ENCODE measurements at places on chromosomes 6 and 20.

- no peak for DNase-seq
Observed at GRCh38 chr20:49657118-49657901, 56.4 kb downstream of the B4GALT5 start.

GRCh38 chr20:15544742-15545141 lies 1028.5 kb downstream of the KIF16B start:
- DNase-seq = no peak

- DNase-seq = no peak
Observed at GRCh38 chr6:148351309-148351708, 8.7 kb downstream of the SASH1 start.

- no peak for DNase-seq
Observed at GRCh38 chr6:142226731-142227130, 75.1 kb upstream of the ADGRG6 start.

DNA sequence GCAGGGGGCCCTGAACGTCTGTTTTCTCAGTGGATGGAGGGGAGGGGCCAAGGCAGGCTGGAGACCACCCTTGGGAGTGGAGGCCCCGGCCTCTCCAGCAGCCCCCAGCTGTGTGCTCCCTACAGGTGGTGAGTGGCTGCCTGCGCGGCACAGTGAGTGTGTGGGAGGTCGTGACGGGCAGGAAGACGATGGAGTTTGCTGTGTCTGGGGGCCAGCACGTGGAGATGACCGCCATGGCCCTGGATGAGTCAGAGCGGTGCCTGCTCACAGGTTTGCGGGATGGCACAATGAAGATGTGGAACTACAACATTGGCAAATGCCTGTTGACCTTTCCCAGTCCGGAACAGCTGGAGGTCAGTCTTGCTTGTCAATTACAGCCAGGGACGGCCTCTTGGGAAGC lies 52.6 kb downstream of the EFCAB8 start:
- no peak for DNase-seq

DNA sequence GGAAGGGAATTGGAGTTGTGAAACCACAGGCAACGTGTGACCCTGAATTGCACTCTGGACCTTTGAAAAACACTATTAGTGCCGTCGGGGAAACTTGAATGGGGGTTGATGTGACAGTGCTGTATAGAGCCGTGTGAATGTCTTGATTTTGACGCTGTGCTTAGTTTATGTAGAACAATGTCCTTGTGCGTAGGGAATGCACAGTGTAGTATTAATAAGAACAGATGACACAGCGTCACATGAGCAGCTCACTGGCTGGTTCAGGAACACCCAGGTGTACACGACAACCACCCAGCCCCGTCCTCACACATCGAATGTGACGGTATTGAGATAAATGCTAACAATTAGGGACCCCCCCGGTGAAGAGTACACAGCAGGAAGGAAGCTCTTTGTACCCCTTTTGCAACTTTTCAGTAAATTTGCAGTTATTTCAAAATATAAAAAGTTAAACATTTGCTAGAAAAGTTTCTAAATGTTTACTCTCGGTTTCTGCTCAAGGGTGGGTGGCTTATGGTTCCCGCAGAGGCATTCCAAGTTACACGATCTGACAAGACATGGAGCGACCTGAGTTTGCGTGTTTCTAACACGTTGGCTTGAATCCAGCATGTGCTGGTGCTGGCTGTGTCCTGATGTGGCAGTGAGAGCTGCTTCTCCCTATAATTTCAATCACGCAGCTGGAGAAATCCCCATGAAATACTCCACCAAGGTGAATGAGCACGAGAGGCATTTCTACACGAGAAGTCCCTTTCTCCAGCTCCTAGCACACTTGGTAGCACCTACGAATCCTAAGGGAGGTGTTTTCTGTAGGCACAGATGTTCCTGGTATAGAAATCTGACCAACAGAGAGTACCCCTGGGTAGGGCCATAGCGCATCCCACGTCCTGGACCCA lies 208.0 kb upstream of the EXOC2 start:
- no peak for DNase-seq

DNA sequence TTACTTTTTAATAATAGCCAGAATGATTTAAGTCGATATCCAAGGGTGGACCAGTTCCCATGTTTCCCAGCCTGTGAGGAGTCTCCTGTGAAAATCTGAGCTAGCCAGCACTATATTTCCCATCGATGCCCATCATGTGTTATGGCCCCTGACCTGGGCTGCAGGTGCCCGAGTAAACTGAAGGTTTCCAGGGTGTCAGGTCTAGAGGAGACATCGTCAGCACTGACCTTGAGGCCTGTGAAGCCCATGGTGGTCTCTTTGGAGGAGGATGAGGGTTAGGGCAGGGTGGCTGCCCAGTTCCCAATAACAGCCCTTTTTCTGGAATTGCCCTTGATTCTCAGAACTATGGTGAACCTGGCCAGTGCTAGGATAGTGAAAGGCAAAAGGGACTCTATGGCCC lies 63.0 kb upstream of the TOP1 start:
- DNase-seq = no peak

DNA sequence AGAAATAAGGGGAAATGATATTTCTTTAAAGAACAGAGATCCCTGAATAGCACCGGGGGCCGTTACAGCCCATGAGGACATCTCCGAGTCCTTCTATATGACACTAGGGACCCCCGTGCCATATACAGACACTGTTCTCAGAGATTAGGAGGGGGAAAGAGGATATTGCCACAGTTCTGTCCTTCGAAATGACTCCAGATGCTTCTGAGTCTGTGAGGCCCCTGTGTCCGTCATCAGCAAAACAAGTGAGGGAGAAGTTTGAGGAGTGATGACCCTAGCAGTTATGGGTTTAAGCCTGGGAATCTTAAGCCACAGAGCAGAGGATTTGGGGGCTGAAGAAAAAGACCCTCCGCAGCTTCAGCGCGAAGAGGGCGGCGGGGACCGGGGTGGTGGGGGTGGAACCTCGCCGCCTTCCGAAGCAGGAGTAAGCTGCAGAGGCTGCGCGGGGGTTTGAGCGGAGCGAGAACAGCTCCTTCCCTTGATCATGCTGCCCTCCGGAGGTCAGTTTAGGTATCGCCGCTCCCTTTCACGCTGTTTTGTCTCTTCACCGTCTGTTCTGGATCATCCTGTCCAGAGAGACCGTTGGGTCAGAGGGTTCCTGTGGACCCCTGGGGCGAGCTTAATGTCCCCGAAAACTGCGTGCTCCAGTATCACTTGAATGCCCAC lies 23.6 kb downstream of the VPS52 start:
- DNase-seq = peak; percentile 79

GRCh38 chr20:23954008-23954745 lies 34.4 kb downstream of the GGTLC1 start:
- DNase-seq = no peak

GRCh38 chr6:140355476-140355875 lies 981.0 kb upstream of the CITED2 start:
- no peak for DNase-seq

DNA sequence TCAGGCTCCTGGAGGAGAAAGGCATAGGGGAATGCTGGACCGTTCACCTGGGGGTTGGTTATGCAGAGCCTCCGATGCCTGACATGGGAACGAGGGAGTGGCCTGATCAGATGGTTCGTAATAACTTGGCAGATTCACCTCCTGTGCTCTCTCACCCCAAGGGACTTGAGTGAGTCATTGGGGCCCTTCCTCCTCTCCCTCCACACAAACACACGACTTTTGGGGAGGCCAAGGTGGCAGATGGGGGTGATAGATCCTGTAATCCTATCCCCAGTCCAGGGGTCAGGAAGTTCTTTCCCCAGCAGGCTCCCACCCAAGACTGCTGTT lies 45.6 kb upstream of the ARFGEF2 start:
- no peak for DNase-seq

DNA sequence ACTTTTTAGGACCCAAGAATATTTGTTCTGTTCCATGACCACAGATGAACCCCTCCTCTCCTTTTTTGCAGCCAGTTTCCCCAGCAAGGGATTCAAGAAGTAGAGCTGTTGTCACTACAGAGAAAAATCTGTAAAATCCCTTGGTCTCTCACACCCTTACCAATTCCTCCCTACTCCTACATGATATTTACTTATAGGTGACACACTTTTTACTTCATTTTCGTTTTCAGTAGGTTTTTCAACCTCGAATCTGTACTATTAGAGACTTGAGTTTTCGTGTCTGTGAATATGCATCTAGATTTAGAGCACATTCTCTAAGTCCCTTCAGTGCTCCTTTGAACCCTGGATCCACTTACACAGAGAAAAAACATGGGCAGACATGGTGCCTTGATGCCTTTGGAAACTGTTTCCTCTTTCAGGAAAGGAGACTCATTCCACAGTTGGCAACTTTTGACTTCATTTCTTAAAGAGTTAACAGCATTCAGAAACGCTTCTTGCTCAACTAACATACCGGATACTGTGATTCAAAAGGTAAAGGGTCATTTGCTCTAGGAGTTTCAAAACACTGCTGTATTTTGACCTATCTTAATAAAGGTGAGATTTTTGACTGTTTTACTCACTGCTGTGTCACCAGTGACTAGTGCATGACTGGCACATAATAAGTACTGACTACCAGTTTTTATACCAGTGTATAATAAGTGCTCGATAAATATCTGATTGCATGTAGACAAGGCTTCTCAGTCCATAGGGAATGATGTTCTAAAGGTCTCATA lies 50.6 kb downstream of the LAMA4 start:
- no peak for DNase-seq

DNA sequence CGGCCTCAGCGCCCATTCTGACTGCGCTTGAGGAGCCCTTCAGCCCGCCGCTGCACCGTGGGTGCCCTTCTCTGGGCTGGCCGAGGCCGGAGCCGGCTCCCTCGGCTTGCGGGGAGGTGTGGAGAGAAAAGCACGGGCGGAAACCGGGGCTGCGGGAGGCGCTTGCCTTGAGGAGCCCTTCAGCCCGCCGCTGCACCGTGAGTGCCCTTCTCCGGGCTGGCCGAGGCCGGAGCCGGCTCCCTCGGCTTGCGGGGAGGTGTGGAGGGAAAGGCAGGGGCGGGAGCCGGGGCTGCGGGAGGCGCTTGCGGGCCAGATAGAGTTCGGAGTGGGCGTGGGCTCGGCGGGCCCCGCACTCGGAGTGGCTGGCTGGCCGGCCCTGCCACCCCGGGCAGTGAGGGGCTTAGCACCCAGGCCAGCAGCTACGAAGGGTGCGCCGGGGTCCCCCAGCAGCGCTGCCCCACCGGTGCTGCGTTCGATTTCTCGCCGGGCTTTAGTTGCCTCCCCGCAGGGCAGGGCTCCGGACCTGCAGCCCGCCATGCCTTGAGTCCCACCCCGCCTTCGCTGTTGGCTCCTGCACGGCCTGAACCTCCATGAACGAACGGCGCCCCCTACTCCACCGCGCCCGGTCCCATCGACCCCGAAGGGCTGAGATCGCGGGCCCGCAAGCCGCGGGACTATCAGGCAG lies 45.7 kb upstream of the MCUR1 start:
- no peak for DNase-seq

DNA sequence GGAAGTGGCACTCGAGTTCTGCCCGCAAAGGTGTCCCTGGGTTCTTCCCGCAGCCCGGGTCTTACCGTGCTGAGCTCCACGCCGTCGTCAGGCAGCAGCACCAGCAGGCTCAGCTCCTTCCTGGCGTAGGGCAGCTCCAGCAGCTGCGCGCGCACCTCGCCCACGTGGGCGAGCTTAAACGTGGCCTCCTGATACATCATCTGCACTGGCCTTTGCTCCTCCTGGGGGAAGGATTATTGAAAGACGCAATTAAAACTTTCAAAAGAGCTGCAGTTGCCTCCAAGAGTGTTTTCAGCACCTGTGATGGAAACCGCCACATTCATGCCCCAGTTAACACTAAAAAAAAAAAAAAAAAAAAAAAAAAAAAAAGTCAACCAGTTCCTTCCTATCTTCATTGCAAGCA lies 11.3 kb downstream of the SERPINB9 start:
- no peak for DNase-seq

- no peak for DNase-seq
Observed at GRCh38 chr6:16157909-16158308, 29.0 kb downstream of the MYLIP start.

DNA sequence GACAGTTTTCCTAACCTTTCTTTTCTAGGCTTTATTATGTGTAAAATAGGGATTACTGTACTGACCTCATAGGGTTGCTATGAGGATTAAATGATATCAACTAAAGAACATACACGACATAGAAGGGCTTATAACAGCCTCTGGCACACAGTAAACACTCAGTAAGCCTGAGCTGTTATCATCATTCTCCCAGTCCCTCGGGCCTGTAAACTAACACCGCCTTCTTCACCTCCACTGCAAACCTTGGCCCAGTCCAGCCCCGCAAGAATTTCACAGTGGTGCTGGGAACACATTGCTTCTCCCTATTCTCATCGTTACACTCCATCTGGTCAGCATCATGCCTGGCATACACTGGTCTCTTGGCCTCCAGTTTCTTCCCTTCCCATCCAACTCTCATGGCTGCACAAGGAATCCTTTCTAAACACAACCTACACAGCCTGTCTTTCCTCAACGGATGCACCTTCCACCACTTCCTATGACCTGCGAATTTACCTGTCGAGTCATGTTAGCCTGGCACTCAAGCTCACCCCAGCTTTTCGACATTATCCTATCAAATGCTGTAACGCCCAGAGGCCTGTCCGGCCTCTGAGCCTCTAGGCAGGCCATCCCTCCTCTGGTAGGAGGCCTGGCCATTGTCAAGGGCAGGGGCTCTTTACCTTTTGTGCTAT lies 92.1 kb downstream of the FYN start:
- no peak for DNase-seq

DNA sequence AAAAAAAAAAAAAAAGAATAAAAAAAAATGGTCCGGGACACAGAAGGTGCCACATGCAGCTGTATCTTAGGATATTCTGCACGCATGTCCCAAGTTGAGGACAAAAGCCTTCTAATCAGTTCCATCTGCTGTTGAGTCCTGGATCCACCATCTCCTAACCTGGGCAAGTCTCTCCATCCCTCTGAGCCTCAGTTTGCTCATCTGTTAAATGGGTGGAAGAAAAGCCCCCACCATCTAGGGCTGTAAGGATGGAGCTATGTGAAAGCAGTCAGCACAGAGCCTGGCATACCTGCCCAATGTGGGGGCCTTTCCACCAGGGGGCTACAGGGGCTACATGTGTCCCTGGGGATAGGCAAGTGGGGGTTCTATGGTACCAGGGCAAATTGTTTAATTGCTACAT lies 208.4 kb downstream of the ZMYND8 start:
- no peak for DNase-seq

- DNase-seq = no peak
Observed at GRCh38 chr6:33977606-33978411, 168.1 kb downstream of the GRM4 start.

GRCh38 chr6:54892831-54893230 lies 46.3 kb downstream of the FAM83B start:
- no peak for DNase-seq

DNA sequence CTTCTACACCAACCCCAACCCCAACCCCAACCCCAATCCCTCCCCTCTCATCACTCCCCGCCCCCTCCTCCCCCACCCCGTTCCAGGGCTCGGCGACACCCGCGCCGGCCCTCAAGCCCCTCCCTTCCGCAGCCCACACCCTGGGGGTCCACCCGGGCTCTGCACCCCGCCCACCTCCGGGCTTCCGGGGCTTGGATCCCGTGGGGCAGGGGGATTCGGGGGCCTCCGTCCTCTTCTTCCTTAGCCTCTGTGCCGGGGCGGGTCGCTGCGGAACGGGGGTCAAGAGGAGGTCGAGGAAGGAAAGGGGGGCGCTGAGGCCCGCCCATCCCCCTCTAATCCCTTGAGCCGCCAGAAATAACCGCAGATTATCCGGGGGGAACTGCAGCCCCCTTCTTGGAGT lies 690 bp downstream of the TULP1 start:
- no peak for DNase-seq

GRCh38 chr6:34580707-34581560 lies 24.8 kb upstream of the SPDEF start:
- DNase-seq = no peak
